ENCODE measurements at places on chromosomes 13 and 19.

DNA sequence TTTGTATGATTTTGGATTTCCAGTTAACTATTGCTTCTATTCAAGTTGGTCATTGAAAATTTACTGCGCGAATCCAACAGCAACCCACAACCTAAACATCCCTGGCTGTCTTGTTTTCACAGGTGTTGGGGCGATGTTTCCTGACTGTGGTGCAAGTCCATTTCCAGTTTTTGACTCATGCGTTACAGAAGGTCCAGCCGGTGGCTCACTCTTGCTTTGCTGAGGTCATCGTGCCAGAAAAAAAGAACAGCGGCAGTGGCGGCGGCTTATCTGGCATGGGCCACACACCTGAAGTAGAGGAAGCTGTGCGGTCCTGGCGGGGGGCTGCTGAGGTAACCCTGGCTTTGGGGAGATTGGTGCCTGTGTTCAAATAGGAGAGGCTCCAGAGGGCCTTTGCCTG lies 45.2 kb upstream of the GPI start:
- no peak for DNase-seq

DNA sequence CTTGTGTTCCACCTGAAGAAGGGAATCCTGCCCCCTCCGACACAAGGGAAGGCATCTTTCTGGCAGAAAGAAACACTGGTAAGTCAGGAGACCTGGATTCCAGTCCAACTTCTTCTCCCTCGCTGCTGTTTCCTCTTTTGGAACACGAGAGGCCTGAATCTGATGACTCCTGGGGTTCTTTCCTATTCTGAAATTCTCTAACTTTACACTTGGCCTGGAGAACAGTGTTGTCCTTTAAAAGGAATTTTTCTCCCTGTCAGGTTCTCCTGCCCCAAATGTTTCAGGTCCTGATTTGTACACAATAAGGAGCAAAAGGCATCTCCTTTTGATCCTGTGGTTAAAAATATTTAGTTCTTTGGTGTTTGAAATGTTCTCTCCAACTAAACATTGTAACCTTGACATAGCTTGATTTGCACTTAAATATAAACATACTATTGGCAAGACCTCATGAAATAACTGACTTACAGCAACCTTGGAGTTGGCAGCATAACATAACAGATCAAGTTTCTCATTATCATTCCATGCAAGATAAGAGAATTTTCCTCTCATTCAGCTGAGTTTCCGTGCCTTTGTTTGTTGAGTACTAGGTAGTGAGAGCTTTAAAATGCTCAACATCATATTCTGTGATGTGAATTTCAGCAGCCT lies 244.8 kb downstream of the COG6 start:
- no peak for DNase-seq

GRCh38 chr13:60431108-60431700 lies 34.2 kb downstream of the TDRD3 start:
- DNase-seq = no peak

- no peak for DNase-seq
Observed at GRCh38 chr19:7922836-7923195, 2.7 kb downstream of the SNAPC2 start.

GRCh38 chr19:932648-933552 lies 7.1 kb downstream of the ARID3A start:
- DNase-seq = no peak

- no peak for DNase-seq
Observed at GRCh38 chr19:46376241-46377153, 29.6 kb downstream of the PPP5C start.

GRCh38 chr19:52110780-52111179 lies 15.2 kb upstream of the ZNF841 start:
- DNase-seq = no peak

Measured in GM12892 (cell line).